ENCODE measurements at places on chromosomes 5 and 9. TPM values are rescaled to one million over a fixed set of nuclear protein-coding genes. Genes with fewer than 3 reads are reported as not detected.

GMCL2 gene
- total RNA-seq, result not detected

ADAMTS16 gene
- 12.8 TPM for total RNA-seq

DNA sequence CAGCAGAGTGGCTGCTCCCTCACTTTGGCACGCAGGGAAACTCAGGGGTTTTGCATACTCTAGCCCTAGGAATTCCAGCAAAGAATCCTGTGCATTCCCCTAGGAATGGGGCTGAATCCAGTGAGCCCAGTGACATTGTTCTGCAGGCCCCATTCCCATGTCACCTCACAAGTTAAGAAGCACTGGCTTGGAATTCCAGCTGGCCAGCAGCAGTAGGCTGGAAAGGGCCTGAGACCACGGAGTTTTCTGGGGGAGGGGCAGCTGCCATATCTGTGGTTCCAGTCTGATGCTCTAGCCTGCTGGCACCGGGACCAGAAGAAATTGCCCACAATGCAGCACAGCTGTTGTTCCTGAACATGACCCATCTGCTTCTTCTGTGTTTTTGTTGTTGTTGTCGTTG, 217.6 kb upstream of the DMRTA1 start:
- H3K4me1 ChIP-seq, result peaks cover 4% of the 10 kb centered on the region
- H3K27me3 ChIP-seq, result no peaks in the 10 kb centered on the region
- peaks cover 22% of the 10 kb centered on the region for H3K36me3 ChIP-seq
- H3K4me3 ChIP-seq, result no peak overlapping the region
- no peak overlapping the region for H3K27ac ChIP-seq

PCDH12 gene
- total RNA-seq, result 0.02 TPM

SLC1A1 gene
- total RNA-seq, result 7.1 TPM

CATSPER3 gene
- total RNA-seq, result 0.39 TPM

FGF1 gene
- total RNA-seq, result 6.9 TPM

PSD2 gene
- 1.5 TPM for total RNA-seq

GRCh38 chr5:74378464-74378863, 262.1 kb downstream of the ENC1 start:
- no peak overlapping the region for H3K27ac ChIP-seq
- H3K36me3 ChIP-seq, result no peaks in the 10 kb centered on the region
- no peak for DNase-seq
- no peaks in the 10 kb centered on the region for H3K27me3 ChIP-seq

DNA sequence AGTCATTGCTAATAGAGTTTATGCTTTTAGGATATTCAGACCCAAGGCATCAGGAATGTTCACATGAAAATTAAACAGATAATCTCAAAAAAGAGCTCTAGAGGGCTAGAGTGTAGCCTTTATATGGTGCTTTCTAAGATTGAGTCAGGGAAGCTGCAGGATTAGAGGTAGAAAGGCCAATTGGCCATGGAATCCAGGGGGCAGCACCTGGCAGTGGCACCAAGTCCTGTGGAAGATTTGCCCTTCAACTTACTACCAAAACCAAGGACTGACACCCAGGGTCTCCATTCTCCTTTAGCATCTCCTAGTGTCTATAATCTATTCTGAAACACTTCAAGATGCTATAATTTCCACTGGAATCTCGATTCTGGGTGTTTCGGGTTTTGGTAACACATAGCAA, 112.4 kb downstream of the ACER2 start:
- no peak for DNase-seq
- no peaks in the 10 kb centered on the region for H3K36me3 ChIP-seq
- H3K4me1 ChIP-seq, result no peaks in the 10 kb centered on the region

All from chondrocyte (in vitro differentiated cells).